Hypothalamus (tissue), 51 donors: ENCODE measurements at places on chromosomes 2 and 18.

DNA sequence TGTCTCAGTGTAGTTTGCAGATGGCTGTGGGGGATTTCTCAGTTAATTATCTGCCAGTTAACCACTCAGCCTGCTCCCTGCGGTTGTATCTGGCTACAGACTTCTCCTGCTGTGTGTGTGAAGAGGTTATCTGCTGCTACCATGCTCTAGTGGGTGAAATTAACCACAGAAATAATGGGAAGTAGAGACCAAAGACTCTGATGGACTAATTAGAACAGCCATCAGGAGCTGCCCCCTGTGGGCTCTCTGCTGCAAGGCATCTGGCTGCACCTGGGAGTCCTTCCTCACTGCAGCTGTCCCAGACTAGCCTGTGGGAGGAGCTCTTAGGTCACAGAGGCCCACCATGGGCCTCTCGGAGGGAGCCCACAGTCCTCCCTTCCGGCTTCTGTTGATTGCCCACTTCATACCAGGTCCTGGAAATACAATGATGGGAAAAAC is 66.6 kb downstream of the CTIF start:
- DNase-seq, result no peak

- no peak for DNase-seq
These were observed 141.8 kb downstream of the FSIP2 start for GRCh38 chr2:185880396-185880795.

DNA sequence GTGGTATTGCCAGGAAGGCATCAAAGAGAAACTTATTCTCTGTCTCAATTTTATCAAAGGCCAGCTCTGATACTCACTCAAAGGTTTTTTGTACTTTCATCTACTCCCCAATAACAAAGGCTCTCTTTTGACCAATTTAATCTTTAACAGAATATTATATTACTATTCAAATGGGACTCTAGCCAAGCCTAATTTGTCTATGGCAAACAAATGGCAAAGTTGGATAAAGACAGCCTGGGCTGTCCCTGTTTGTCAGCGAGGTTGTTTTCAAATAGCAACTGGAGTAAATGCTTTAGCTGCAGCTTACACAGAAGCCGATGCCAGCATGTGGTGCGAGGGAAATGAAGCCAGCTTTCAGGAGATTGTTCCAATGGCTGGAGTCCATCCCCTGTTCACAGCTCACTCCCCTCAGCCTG is 80.1 kb upstream of the CTNNA2 start:
- no peak for DNase-seq

GRCh38 chr2:144950899-144951560 is 431.1 kb upstream of the ZEB2 start:
- no peak for DNase-seq

DNA sequence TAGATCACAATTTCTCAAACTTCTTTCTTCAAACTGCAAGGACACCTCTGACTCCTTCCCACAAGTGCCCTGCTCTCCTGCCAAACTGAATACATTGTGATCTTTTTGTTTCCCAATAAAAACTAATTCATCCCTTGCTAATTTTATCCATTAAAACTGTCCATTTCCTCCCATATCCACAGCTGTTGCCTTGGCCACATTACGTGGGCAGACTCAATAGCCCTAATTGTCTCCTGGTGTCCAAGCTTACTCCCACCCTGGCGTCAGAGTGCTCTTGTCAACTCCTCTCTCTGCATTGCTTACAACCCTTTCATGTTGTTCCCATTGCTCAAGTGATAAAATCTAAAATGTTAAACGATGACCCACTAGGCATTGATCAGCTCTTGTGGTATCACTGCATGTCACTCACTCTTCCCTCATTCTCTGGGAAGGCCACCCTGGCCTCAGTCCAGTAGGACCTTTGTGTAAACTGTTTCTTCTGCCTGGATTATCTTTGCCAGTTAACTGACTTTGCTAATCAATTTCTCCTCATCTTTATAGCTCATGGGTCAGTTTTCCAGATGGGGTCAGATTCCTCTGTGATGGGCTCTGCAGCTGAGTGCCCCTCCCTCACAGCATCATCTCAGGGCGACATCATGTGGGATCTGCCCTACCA is 525.0 kb downstream of the SLC4A3 start:
- no peak for DNase-seq

DNA sequence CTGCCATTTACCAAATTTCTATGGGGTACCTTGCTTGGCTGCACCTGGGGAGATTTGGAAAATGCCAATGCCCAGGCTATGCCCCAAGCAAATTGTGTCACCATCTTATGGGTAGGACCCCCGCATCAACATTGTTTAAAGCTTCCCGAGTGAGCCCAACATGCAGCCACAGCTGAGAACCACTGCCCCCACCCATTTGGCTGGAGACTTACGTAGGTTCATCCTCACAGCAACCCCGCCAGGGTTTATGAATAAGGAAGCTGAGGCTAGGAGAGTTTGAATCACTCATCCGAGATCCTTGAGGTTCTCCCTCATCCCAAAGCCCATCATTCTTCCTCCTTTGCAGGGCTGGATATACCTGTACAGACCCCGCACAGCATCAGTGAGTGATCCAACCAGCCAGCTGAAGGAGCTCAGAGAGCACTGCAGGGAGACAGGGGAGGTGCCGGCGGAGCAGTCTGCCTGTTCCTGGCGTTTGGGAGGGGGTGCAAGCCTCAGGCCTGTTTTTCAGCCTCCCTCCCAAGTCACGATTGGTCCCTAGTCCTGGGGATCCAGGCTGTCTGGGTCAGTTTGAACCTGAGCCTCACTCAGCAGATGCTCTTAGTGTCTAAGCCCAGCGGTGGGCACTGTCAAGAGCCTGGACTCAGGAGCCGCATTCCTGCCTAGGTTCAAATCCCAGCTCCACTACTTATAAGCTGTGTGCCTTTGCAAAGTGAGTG is 164.9 kb downstream of the SMAD7 start:
- DNase-seq, result no peak

- DNase-seq, result no peak
These were observed 43.3 kb downstream of the SNED1 start for GRCh38 chr2:241041589-241042158.

- DNase-seq, result no peak
These were observed 104.2 kb downstream of the SPTBN1 start for GRCh38 chr2:54560146-54560881.

DNA sequence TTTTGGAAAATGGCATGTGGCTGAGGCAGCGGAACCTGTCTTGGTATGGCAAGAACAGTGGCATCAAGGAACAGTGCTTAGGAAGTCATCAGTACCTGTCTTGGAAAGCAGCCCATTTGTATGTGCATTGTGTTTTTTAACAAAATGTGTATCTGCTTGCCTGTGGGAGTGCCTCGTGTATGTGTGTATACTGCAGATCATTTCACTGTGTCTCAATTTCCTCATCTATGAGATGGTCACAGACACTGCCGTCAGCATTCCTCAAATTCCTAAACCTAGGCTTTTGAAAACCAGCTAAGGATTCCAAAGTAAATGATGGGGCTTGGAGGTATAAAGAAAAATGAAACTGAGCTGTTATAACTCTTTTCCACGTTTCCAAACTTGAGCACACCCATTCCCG is 441.3 kb downstream of the RND3 start:
- no peak for DNase-seq

DNA sequence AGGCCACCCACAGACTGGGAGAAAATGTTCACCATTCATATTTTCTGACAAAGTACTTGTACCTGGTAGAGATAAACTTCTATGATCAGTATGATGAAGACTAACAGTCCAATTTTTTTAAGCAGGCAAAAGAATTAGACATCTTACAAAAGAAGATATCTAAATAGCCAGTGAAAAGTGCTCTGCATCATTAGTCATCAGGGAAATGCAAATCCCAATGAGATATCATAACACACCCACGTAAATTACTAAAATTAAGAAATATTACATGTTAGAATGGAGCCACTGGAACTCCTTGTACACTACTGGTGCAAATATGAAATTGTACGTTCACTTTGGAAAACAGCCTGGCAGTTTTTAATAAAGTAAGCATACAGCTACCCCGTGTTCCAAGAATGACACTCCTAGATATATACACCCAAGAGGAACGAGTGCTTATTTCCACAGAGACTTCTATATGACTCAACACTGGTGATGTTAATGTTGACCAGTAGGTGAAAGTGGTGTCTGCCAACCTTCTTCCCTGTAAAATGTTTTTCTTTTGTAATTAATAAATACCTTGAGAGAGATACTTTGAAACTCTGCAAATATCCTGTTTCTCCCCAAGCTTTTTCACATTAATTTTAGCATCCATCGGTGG is 80.3 kb downstream of the NPAS2 start:
- no peak for DNase-seq

DNA sequence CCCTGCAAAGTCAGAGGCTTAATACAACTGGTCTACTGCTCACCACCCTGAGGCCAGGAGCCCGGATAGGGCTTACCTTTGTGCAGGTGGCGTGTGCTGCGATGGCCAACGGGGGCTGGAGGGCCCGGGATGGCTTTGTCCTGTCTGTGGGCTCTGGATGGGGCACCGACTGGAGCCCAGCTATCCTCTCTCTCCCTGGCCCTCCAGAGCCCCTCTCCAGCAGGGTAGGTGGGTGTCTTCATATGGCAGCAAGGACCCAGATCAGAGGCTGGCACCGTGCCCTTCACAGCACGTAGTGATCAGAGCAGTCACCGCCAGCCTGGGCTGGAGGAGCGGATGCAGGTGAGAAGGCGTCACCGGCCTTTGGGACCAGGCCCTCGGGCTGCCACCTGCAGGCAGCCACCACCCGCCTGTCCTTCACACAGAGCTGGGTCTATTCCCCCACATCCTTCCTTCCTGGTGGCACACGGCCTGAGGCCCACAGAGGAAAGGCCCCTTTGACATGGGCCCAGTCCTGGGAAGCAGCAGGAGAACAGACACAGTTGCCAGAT is 232.1 kb downstream of the EIPR1 start:
- DNase-seq, result no peak

DNA sequence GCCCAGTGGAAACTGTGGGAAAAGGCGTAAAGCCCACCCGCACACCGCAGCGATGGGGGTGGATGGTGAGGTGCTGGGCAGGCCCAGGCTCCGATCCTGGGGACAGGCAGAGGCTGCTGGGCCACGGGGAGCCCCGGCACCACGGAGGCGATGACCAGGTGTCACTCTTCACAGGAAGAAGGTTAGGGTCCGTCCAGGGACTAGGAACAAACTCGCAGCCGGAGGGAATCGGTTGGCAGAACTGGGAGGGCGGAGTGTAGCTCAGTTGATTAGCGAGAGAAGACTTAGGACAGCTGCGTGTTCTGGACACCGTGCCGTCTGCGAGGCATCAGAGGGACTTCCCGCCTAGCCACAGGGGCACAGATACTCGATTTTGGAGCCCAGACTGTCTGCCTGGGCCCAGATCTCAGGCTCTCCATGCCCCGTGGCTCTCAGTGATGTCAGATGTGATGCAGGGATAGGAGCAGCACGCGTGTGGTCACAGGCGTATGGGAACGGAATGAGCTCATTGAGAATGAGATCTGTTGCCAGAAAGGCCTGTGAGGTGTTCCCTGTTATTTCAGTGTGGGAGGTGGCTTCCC is 16.1 kb upstream of the ALLC start:
- DNase-seq, result no peak

DNA sequence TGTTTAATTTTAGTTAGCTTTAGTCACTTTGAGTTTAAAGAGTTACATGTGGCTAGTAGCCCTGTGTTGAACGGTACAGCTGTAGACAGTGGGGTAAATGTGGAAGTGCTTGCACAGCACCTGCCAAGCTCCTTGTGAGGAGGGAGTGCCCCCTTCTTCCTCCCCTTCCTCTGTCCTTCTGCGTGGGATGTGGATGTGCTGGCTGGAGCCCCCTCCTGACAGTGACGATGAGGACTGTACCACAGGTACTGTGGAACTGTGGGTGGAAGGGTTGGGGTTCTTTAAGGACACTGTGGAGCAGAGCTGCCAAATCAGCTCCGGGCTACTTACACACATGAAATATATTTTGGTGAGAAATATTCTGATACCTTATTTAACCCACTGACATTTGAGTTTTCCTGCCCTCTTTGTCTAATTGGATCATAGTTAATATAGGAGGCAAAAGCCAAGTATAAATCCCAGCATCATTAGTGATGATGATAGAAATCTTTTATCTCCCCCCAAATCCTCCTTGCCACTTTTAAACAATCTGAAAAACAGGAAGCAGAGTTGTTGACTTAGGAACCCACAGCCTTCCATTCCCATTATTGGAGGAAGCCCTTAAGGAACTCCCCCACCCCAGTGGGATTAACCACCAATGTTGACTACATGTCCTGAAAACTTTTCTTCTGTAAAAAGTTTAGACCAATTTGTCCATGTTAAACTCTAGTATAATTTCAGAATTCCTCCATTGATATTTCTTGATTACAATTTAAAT is 181.3 kb downstream of the PTPRM start:
- DNase-seq, result no peak

- DNase-seq, result no peak
These were observed 22.9 kb upstream of the DARS1 start for GRCh38 chr2:136008205-136008865.

- DNase-seq, result no peak
These were observed 38.7 kb downstream of the TTC39C start for GRCh38 chr18:24053211-24053610.

DNA sequence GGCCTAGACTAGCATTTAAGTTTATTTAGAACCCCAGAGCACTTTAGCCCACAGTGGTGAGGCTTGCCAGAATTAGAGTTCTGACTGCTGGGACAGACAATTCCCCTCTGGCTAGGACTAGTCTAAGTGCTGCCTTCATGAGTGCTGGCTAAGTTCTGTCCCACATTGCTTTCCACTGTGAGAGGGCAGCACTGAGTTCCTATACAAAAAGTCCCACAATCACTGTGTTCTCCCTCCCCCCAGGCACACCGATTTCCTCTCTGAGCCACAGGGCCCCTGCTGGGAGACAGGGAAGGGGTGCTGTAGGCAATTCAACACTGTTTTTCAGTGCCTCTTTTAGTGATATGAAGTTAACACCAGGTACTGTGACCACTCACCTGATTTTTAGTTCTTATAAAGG is 310.9 kb downstream of the DLGAP1 start:
- DNase-seq, result no peak

GRCh38 chr18:12686100-12686499 is 16.4 kb downstream of the CEP76 start:
- DNase-seq, result no peak

DNA sequence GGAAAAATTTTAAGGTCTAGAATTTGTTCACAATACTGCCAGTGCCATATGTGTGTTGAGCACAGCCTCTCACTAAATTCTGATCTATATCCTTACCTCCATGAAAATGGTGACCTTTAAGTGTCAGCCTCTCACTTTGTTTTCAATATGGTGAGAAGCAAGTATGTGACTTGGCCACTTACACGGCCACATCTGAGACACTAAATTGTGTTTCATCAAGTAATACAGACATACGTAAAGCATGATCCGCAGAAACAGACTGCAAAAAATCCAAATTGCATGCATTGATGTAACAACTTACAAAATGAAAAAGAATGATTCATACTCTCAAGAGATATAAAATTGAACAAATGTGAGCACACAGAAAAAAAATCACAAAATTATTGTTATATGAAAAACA is 55.2 kb upstream of the UGP2 start:
- DNase-seq, result no peak

- no peak for DNase-seq
These were observed 235.6 kb downstream of the SCG2 start for GRCh38 chr2:223366566-223366965.

GRCh38 chr2:108215794-108216211 is 24.0 kb upstream of the SULT1C3 start:
- peak; percentile 17 for DNase-seq

- peak; percentile 87 for DNase-seq
These were observed 19.1 kb upstream of the SLC20A1 start for GRCh38 chr2:112626604-112627059.
